ENCODE measurements at places on chromosomes 6 and 20.
A peak's percentile ranks its signal among the peaks of the same experiment; 100 is the strongest.

DNA sequence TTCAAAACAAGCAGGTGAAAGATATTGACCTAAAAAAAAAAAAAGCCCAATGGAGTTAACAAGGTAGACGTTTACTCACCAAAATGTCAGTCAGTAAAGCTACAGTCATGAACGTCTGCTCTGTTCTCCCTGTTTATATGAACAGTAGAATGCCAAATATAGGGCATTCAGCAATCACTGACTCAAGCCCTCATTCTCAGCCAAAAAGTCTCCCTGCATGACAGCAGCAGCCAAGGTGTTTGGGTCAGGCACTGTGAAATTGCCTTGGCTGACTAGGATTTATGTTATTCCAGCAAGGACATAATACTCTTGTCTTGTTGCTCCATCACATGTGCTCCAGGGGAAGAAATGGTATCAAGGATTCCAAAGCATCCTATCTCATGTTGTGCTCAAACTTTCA, 194.7 kb upstream of the RSPO3 start:
- DNase-seq, result no peak

- DNase-seq, result no peak
Measured at GRCh38 chr6:156809446-156810178, 32.4 kb downstream of the ARID1B start.

DNA sequence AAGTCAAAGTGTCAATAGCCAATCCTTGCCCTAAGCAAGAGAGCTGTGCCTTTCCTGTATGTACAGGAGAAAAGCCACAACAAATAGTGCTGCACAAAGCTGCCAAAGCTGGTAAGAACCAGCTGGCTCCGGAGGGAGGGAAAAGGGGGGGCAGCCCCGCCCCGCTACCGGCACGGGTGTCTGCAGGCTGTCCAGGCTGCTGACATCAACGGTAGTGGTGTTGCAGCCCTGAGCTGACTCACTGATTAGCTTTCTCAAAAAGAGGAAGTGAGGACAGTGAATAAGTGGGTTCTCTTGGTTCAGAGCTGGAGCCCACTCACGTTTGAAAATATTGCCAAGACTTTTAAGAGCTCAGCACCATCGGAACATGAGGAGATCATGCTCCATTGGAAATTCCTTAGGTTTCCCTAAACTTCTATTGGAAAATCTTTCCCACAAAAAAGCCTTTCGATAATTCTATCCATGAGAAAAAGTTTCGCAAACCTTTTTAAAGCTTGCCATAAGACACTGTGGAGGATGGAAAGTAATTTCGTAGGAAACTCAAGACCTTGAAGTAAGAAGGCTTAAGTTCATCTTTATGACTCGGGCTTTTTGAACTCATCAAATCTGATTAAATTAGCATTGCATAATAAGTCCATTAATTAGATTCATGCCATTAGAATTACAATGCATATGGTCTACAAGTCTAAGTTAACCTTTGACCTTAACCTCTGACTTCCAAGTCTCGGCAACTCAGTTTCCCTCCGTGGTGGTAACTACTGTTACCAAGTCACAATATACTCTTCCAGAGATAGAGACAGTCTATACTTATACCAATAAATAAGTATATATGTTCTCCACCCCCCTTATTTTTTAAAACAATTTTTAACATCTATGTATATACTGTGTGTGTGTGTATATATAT, 67.0 kb downstream of the TNFRSF21 start:
- DNase-seq, result peak; percentile 83

DNA sequence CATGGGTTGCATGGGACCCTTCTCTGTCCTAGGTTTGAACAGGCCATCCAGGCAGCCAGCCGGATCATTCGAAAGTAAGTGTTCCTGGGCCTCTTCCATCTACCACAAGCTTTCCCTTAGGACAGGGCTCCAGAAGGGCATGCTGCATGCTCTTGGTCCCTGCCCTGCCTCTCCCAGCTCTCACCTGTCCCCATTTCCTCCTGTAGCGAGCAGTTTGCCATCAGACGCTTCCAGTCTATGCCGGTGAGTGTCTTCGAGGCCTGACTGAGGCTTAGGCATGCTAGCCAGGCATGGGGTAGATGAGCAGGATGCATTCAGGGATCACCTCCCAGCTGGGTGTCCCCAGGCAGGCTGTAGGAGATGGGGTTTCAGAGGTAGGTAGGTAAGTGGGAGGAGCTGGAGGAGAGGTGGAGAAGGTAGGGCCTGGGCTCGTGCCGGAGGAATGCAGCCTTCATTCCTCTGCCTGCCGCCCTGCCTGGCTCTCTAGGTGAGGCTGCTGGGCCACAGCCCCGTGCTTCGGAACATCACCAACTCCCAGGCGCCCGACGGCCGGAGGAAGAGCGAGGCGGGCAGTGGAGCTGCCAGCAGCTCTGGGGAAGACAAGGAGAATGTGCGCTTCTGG, 4.3 kb downstream of the CDC25B start:
- DNase-seq, result no peak

- no peak for DNase-seq
Measured at GRCh38 chr6:123990376-123990775, 186.7 kb downstream of the NKAIN2 start.

DNA sequence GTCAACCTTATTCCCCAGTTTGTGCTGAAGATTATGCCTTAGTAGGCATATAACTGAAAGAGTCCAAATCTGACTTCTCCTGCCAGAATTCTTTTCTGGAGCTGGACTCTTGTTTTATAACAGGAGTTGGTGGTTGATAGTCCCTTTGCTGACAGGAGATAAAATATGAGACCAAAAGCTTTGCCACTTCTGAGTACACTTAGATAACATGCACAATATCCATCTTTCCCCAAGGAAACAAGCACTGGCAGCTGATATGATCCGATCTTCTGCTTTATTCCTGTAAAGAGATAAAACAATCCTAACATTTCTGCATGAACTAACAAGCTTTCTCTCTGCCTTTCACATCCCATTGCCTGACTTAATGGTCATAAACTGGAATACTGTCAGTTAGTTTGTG, 1265.4 kb upstream of the ADGRB3 start:
- no peak for DNase-seq

- no peak for DNase-seq
Measured at GRCh38 chr6:53929821-53930120, 135.0 kb downstream of the LRRC1 start.

GRCh38 chr6:143802833-143803565, 40.1 kb upstream of the LTV1 start:
- peak; percentile 46 for DNase-seq

Data from AG08396 (cell line).